AG10803 (cell line): ENCODE measurements at places on chromosomes 4 and X.

- peak; percentile 63 for DNase-seq
Measured at GRCh38 chrX:47743504-47743903, 84.5 kb upstream of the UXT start.

- DNase-seq = peak; percentile 10
Measured at GRCh38 chr4:81030981-81031791, 678 bp downstream of the BMP3 start.

DNA sequence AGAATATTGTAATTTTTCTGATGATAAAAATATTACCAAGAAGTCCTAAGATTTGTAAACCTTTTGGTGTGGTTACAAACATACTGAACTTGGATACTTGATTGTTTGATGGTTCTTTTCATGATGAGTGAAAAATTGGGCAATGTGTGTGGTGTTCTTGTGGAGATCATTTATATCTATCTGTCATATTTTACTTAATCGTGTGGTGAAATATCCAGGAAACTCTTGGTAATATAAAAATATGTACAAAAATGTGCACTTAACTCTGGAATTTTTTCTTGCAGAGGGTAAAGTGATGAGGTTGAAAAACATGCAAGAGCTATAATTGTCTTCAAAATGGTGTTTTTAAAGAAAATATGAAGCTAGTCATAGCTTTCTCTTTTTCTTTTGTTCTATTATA, 2.8 kb downstream of the DCUN1D4 start:
- peak; percentile 69 for DNase-seq

DNA sequence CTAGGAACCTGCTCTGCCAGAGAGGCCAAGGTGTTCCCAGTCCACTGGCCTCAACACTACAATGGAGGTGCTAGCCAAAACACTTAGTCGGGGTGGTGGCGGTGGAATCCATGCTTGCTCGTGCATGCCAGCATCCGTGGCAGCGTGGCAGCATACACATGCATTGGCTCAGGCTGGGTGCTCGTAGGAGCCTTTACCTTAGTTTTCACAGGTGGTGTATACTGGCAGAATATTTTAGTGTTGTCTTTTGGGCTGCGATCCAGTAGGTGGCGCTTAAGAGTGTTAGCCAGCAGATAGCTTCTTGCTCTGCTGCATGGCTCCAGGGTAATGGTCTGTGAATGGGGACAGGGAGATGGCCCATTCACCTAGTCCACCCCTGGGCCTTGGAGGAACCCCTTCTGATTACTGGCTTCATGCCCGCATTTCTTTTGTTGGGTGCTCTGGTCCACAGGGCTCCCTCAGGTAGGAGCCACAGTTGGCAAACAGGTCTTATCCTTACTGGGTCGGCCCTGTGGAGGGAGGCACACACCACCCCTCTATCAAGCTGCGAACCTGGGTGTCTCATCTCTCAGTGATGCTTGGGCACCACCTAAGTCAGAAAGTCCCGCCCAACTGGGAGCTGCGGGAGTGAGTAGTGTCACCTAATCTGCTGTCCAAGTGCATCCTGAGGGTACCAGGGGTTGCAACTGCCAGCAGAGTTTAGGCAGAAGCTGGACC, 40.0 kb downstream of the RIPPLY1 start:
- no peak for DNase-seq

- DNase-seq = no peak
Measured at GRCh38 chrX:55919367-55920221, 202.0 kb downstream of the RRAGB start.

DNA sequence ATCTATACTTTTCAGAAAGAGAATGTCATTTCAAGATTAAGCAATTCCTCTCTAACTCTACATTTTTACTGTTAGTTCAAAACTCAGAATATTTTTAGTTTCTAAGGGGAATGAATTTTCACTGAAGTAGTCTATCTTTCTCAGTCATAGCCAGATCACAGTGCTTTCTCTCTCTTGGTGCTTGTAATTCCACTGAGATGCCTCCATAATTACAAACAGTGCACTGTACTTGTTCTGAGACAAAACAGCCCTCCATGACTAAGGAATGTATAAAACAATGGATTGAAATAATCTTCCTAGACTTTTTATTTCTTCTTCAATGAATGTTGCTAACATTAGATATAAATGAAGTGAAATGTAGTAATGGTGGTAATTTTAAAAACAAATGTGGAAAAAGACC, 603.2 kb upstream of the FAM241A start:
- DNase-seq = peak; percentile 51

DNA sequence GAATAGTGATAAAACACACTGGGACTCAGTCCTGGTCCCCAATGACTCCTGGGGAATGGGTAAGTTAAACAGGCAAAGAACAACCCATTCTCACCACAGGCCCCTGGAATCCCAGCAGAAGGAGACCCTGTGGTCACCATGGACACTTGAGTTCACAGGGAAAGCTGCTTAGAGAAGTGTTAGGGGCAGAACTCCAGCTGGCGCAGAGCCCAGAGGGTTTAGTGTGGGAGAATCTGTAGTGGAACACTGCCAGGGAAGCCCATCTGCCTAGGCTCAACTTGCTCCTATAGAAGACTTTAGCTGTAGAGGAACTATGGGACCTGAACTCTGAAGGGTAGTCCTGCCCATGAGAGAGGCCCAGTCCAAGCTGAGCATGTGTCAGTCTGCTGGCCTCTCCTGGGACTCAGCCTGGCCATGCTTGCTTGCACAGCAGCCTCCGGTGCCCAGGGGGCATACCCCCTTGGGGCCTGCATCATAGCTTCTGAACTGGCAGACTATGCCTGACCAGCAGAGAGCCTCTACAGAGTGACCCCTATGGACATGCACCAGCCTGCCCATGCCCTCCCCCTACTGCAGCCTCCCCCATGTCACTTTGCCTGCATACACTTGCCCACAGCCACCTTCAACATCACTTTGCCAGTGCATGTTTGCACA, 343.5 kb downstream of the IDS start:
- DNase-seq = no peak

- no peak for DNase-seq
Measured at GRCh38 chrX:30261012-30261411, 14.1 kb downstream of the MAGEB1 start.

GRCh38 chr4:97911236-97911906, 231.9 kb downstream of the STPG2 start:
- DNase-seq = no peak

DNA sequence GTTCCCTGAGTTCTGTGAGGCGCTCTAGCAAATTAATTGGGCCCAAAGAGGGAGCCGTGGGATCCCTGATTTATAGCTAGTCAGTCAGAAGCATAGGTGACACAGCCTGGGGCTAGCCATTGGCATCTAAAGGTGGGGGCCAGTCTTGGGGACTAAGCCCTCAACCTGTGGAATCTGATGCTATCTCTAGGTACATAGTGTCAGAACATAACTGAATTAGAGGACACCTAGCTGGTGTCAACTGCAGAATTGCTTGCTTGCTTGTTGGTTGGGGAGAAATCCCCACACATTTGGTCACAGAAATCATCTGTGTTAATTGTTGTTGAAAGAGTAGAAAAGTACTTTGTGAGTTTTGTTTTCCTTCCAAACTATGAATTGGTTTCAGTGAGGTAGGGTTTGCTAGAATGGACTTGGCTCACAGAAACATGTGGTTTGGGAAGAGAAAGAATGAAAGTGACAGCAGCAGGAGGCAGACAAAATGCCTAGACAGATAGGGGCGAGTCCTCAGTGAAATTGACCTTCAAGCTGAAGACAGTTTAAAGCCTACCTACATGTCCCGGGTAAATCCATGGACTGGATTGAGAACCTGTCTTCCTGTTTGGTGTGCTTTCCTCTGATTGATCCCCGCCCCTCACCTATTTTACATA, 12.8 kb upstream of the GPR82 start:
- no peak for DNase-seq

DNA sequence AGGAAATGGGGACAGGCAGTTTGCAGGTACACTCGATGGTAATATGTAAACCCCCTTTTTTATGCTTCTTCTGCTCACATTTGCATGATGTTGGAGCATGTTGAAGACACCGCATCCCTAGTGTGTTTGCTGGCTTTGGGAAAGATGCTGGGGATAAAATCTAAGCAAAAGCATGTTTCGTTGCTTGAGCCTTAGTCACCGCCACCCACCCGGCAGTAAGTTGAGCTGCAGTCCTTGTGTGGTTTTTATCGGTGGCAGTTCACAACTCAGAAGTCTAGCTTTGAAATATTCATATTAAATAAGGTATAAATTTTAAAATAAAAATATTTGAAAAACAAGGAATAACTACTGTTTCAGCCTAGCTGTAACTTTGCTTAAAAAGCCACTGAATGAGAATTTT, 21.7 kb upstream of the MND1 start:
- DNase-seq = peak; percentile 51

GRCh38 chr4:141158219-141158618, 24.9 kb upstream of the RNF150 start:
- DNase-seq = peak; percentile 56

- DNase-seq = peak; percentile 19
Measured at GRCh38 chr4:114694770-114695169, 96.2 kb downstream of the UGT8 start.
